ENCODE measurements at places on chromosomes 2 and 18.

DNA sequence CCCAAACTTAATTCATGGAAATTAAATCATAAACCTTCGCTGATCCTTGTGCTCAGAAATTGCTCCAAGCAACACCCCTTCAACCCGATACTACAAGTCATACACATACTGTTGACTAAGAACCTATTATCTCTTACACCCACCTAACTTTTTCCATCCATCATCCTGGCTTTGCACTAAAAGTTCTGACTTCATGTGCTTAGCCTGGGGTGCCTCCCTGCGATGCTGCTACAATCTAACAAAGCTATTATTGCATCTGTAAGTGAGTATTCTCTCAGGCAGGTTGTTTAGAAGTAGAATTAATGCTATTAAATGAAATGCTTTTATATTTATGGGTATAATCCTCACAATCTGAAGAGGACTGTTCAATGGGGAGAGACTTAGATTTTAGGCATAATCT lies 619.8 kb downstream of the CCDC85A start:
- H3K27ac ChIP-seq, result no peak overlapping the region
- no peak overlapping the region for H3K4me3 ChIP-seq
- no peaks in the 10 kb centered on the region for H3K36me3 ChIP-seq
- no peak for DNase-seq
- no peaks in the 10 kb centered on the region for H3K4me1 ChIP-seq

DNA sequence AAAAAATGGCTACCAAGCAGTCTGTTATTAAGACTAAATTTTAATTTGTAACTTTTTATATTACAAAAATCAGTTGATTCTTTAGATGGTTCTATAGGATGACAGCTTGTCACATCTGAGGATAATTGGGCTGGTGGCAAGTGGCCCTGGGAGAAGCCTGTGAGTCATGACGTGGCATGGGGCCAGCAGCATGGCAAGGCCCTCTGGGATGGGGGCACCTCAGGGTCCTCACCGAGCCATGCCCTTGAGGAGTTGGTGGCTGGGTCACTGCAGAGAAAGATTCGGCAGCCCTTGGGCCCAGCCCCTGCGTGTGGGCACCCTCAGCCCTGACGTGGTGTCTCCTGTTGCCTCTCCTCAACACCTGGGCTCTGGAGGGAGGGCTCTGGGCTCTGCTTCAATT lies 49.7 kb downstream of the STK25 start:
- no peaks in the 10 kb centered on the region for H3K4me1 ChIP-seq

DNA sequence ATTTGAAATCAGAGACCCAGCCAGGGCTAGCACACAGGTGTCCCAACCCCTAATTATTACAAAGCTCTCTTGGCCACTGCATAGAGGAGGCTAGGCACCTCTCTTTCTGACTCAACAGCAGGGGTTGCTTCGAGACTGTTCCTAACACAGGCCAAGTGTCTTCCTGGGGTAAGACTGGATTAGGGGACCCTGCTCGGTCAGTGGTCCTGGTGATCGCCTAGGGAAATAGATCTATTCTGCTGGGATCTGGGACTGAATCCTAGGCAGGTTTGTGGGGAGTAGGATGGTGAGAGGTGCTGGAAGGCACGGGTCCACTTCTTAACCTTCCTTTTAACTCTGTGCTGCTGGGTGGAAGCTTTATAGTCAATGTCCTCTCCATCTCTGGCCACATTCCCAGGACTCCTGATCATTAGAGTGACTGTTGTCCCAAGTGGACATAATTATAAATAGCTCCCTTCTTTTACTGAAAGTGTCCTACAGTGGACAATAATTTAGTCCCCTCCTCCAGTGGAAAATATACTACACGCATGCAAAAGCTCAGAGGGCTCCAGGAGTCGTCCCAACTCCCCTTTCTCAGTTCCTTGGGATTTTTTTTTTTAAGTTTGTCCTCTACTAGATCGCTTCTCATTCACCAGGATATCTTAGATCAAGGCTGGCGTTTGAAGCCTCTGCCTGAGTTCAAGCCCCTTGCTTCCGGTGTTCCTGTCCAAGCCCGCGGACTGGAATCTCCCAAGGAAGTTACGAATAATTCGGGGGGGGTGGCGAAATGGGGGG lies 1.3 kb upstream of the TRIB2 start:
- DNase-seq, result no peak
- no peaks in the 10 kb centered on the region for H3K27me3 ChIP-seq
- no peaks in the 10 kb centered on the region for H3K36me3 ChIP-seq
- H3K4me3 ChIP-seq, result peak overlapping the region; percentile 89
- H3K4me1 ChIP-seq, result peaks cover 15% of the 10 kb centered on the region
- H3K27ac ChIP-seq, result peak overlapping the region; percentile 88

GRCh38 chr2:95287806-95288205 lies 9.3 kb upstream of the KCNIP3 start:
- H3K4me1 ChIP-seq, result no peaks in the 10 kb centered on the region
- no peak overlapping the region for H3K27ac ChIP-seq
- no peak for DNase-seq

GRCh38 chr2:167862296-167862695 lies 385.1 kb downstream of the STK39 start:
- no peaks in the 10 kb centered on the region for H3K36me3 ChIP-seq
- no peak overlapping the region for H3K27ac ChIP-seq
- no peak for DNase-seq
- no peak overlapping the region for H3K4me3 ChIP-seq

DNA sequence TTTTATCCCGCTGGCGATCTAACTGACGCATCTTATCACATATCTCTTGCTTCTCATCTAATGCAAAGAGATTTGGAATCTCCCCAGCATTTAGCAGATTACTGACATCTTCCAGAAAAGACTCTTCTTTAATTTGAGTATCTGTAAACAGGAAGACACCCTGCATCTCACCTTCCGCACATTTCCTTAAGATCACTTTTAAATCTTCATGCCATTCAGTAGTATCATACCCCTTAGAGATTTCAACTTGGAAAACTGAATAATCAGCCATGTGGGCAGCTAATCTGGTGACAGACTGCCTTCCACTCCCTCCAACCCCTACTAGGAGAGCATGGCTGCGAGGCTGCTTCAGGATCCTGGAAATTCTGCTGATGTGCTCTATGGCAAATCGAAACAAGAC lies 204.3 kb downstream of the DNAH7 start:
- DNase-seq, result no peak

All from natural killer cell (primary cell).